Putamen (tissue), 1 donor: ENCODE measurements at places on chromosomes 2 and 18.

- no peak for DNase-seq
These were observed 157.7 kb downstream of the COL4A4 start for GRCh38 chr2:227006189-227006897.

DNA sequence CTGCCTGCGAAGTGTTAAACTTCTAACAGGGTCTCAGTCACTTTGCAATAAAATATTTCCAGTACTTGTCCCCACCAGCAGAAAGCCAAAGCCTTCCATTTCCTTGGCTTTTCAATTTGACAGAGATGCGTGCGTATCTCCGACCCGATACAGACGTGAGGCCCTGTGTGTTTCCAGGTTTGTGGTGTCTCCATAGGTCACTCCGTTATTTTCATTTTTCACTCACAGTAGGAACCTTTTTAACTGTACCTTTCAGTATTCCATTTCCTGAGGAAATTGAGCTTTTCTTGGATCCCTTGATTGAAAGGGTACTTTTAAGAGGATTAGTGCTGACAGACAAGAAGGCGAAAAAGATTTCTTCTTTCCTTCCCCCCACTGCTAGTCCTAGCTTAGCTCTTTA, 116.3 kb upstream of the TTN start:
- no peak for DNase-seq

- no peak for DNase-seq
These were observed 85.5 kb downstream of the DSC3 start for GRCh38 chr18:30957066-30957465.

DNA sequence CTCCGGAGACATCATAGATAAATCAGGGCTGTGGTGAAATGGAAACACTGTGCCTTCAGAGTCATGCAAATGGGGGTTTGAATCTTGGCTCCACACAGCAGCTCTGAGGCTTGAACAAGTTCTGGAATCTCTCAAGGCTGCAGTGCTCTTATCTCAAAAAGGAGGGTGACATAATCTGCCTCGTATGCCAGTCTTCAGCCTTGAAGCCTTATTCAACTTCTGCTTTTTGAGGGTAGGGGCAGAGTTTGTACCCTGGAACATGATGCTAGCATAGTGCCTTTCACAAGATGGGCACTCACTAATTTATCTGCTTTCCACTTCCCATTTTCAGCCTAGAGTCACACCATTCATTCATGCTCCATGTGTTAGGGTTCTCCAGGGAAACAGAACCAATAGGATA, 42.3 kb downstream of the GATA6 start:
- no peak for DNase-seq

- DNase-seq, result no peak
These were observed 4.5 kb downstream of the TIMM21 start for GRCh38 chr18:74152857-74153256.

DNA sequence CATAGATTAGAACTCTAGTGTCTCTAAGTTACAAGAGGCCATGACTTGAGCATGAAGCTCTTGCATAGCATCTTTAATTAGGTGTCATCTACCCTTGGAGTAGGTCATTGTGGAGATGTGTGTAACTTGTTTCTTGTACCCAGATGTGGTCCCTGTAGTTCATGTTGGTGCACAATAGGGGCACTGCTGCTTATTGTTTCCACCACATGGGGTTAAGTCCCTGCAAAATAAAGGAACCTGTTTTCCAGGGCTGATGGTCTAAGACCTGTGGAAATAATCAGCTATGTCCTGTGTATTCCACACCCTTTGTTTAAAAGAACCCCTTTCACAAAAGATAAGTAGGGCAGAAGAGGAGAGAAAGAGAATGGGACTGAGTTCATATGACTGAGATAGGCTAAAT, 28.6 kb downstream of the ASXL3 start:
- no peak for DNase-seq

- no peak for DNase-seq
These were observed 83.4 kb downstream of the EHD3 start for GRCh38 chr2:31317396-31317795.

DNA sequence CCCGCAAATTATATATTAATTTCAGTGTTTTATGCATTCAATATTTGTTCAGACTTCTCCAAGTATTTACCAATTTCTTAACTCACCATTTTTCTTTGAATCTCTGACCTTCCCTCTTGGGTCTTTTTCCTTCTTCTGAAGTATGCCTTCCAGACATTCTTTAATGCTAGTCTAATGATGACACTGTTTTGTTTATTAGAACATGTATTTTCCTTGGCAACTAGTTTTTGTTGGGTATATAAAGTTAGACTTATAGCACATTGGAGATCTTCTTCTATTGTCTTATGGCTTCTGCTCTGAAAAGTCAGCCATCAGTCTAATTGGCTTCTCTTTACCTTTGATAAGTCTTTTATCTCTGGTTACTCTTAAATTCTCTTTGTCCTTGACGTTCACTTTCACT, 423.2 kb upstream of the NRP2 start:
- no peak for DNase-seq

GRCh38 chr2:147441182-147441581, 403.6 kb upstream of the ACVR2A start:
- DNase-seq, result no peak

GRCh38 chr2:96353032-96353561, 17.5 kb downstream of the NCAPH start:
- DNase-seq, result peak; percentile 21

GRCh38 chr18:8162802-8163201, 446.4 kb upstream of the RAB12 start:
- DNase-seq, result peak; percentile 8

DNA sequence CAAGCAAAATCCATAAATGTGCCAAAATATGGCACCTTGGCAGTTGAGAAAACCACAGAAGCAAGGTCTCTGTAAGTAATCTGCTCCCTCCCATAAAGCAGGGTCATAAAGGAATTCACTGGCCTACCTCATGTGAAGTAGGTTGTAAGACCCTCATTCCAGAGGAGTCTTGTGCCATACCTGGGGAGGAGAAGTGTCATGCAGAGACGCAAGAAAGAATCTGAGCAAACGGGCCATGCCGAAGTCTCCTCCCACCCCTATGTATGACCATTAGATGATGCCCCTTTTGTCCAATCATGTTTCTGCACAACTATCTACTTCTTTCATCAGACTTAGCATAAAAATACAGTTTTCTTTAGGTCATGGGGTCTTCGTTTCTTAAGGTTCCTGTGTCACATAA, 14.6 kb downstream of the NMUR1 start:
- no peak for DNase-seq

DNA sequence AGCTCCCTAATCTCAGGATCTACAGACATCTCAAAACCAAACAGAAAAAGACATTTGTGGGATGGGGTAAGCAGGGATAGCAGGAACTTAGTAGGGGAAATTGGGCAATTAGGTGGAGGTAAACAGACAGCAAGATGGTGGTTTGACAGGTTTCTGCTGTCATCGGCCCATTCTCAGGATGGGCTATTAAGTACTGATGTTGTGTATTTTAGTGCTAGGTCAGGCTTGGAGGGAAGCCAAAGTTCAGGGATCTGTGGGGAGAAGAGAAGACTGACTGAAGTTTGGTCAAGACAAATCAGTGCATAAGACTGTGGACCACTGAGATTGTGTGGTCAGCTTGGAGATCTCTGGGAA, 96.8 kb upstream of the THUMPD2 start:
- DNase-seq, result no peak

- no peak for DNase-seq
These were observed 38.4 kb downstream of the CD302 start for GRCh38 chr2:159759577-159759976.

DNA sequence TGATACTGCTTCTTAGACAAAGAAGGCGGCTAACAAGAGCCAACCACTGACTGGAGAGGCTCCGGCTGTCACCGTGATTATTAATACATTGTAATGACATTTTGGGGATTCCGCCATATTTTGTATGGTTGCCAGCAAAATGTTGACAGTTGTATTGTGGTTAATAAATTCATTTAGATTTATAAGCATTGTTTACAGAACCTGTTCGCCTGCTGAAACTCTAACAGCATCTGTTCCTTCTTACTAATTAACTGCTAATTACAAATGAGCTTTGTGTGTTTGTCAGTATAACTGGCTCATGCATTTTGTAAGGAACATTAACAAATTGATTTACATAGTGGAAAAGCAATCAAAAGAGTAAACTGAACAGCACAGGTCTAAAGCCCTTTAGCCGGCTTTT, 332.4 kb downstream of the GBX2 start:
- no peak for DNase-seq

- peak; percentile 5 for DNase-seq
These were observed 476.4 kb upstream of the CHST9 start for GRCh38 chr18:27661320-27662018.

- peak; percentile 17 for DNase-seq
These were observed 15.0 kb downstream of the KCNJ13 start for GRCh38 chr2:232761301-232761907.

DNA sequence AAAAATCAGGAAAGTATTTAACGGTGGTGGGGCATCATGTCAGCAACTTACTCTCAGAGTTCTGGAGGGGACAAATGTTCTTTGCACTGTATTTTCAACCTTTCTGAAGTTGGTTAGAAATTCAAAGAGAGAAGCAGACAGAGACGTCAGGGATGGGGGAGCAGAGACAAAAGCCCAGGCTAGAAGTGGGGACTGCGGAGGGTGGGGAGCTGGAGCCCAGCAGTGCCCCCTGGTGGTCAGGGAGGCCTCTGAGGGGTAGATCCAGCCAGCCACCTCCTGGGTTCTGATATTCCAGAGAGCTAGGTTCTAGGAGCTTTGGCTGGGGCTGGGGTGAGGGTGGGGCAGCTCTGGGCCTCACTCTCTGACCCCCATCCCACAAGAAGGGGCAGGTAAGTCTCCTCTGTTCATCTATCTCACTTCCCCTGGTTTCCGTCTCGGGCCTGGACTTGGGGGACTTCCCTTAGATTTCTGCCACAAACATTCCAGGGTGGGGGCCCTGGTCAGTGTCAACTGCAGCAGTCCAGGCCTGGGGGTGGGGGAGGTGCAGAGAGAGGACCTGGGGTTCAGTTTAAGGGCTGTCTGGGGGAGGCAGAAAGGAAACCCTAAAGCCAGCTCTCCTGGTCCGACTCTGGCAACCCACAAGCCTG, 8.9 kb downstream of the TNS1 start:
- DNase-seq, result no peak

GRCh38 chr2:38380397-38381130, 3.5 kb upstream of the ATL2 start:
- DNase-seq, result no peak

DNA sequence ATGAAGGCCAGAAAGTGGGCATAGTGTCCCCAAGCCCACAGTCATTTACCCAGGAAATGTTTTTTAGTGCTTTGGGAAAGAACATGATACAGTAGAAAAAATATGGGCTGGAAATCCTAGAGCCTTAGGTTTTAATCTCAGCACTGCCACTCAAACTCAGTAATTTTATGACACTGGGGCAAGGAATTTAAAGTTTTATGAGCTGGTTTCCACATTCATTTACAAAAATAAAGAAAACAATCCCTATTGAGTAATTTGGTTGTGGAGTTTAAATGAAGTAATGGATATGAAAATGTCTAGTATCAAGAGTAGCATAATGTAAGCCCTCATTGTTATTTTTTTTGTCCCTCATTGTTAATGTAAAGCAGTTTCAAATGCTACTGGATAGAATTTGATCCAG, 51.5 kb upstream of the FRZB start:
- DNase-seq, result no peak

GRCh38 chr2:10798783-10799182, 13.8 kb downstream of the PDIA6 start:
- no peak for DNase-seq

- DNase-seq, result no peak
These were observed 1243.1 kb upstream of the NXPH2 start for GRCh38 chr2:140023291-140023690.

DNA sequence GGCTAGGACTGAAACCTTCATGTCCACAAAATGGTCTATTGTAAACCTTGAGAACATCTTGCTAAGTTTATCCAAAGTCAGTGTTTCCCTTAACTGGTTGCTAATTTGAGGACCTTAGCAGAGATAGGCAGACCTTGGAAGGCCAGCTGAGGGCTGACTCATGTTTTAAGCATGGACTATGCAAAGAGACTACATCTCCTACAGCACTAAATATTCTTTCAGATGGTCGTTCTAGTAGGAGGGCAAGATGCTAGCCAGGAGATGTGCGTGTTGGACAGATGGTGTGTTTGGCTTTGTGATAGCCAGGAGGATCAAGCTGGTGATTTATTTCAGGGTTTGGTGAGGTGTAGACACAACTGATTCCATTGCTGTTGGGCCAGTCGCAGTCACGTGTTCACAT, 75.8 kb downstream of the NRP2 start:
- DNase-seq, result no peak

DNA sequence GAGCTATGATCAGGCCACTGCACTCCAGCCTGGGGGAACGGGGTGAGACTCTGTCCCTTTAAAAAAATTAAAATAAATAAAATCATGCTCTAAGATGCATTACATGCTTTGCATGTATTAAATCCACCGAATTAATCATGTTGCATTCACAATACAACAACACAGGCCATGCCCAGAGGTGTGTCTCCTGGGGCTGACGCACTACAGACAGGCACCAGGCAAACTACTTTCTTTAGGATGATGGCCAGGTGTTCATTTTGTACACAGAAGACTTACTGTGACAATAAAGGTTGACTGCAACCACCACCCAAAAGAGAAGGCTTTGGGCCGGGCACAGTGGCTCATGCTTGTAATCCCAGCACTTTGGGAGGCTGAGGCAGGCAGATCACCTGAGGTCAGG, 226.8 kb upstream of the PXDN start:
- no peak for DNase-seq

DNA sequence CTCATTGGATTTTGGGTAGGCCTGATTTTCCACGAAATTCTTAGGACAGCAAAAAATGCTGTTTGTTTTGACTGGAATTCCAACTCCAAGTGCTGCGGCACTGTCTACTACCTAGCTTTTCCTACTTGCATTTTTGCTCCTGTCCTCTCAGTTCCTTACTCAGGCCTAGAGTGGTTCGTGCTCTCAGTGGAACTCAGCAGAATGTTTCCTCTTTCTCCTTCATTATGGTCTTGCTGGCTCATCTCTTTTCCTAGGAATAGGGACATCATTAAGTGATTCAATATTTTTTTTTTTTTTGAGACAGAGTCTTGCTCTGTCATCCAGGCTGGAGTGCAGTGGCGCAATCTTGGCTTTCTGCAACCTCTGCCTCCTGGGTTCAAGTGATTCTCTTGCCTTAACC, 37.9 kb downstream of the GEMIN6 start:
- no peak for DNase-seq

DNA sequence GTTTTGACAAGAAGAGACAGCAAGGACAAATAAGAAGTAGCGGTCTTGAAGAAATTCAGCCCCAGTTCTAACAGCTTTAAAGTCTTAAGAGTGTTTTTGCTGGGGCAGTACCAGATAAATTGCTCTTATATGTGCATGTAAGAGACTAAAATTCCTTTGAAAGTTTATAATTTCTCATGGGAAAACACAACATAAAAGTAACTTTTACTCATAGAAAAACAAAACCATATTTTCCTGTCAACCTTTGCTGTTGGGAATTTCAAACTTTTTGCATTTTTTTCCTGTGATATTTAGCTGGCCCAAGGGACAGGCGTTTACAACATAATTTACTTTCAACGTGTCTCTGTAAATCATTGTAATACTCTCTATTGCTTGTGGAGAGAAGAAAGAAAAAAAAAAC, 767.8 kb upstream of the ZEB2 start:
- DNase-seq, result no peak
